T-helper 17 cell (primary cell): ENCODE measurements at places on chromosomes 1 and 21. TPM values are rescaled to one million over a fixed set of nuclear protein-coding genes. Genes with fewer than 3 reads are reported as not detected.

Gene FNDC5
- total RNA-seq = not detected

DNA sequence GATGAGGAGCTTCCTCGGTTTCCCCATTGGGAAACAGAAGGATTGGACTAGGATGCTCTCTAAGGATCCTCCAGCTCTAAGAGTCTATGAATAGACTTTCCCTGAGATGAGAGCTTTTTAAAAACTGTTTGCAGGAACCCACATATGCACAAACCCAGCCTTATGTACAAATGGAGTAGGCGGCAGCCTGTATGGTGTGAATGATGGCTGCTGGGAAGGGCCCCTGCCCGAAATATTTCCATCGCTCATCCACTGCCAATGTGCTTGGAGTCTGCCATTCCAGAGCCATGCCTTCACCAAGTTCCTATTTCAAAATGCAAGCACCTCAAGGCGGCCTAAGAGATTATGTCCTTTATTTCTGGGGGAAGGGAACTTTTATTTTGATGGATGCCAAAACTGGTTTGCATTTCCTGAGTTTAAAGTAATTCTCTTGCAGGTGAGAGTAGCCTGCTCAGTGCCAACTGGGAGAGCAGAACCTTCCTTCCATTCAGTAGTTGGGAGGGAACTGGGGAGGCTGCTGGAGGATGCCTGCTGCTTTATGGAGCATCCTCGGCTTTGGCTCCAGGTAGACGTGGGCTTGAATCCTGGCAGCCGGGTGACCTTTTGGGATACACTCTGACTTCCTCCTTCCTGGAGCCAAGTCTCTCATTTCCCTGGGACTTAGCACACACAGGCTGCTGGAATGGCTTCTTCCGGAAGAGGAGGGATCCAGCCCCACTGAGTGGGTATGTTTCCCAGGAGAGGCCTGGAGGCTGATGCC, 165.9 kb downstream of the ACTL8 start:
- H3K27ac ChIP-seq = no peak overlapping the region
- no peak overlapping the region for H3K4me3 ChIP-seq
- no peaks in the 10 kb centered on the region for H3K36me3 ChIP-seq

DNA sequence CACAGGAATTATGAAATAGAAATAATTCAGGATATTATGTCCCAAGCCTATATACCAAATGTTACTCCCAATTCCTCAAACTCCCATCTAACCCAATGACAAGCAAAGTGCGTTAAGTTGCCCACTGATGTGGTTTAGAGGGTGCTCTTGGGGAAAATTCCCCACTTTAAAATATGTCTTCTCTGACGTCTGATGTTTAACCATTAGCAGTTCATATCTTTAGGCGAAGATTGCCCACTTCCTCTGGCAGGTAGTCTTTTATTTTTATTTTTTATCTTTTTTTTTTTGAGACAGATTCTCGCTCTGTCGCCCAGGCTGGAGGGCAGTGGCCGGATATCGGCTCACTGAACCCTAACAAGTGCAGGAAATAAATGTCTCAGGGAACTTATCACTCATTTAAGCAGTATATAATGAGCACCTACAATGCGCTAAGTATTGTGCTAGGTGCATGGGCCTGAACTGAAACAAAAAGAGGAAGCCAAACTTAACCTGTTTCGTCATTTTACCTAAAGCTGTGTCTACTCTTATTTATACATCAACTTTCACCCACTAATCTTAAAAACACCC, 1.3 kb upstream of the LYST start:
- peak overlapping the region; percentile 99 for H3K27ac ChIP-seq
- peaks cover 5% of the 10 kb centered on the region for H3K36me3 ChIP-seq
- H3K4me1 ChIP-seq = peaks cover 42% of the 10 kb centered on the region

- peaks cover 9% of the 10 kb centered on the region for H3K4me1 ChIP-seq
- peaks cover 4% of the 10 kb centered on the region for H3K27me3 ChIP-seq
- no peak for DNase-seq
- H3K4me3 ChIP-seq = no peak overlapping the region
- no peak overlapping the region for H3K27ac ChIP-seq
Measured at GRCh38 chr1:226481133-226481532, 67.4 kb upstream of the STUM start.

DNA sequence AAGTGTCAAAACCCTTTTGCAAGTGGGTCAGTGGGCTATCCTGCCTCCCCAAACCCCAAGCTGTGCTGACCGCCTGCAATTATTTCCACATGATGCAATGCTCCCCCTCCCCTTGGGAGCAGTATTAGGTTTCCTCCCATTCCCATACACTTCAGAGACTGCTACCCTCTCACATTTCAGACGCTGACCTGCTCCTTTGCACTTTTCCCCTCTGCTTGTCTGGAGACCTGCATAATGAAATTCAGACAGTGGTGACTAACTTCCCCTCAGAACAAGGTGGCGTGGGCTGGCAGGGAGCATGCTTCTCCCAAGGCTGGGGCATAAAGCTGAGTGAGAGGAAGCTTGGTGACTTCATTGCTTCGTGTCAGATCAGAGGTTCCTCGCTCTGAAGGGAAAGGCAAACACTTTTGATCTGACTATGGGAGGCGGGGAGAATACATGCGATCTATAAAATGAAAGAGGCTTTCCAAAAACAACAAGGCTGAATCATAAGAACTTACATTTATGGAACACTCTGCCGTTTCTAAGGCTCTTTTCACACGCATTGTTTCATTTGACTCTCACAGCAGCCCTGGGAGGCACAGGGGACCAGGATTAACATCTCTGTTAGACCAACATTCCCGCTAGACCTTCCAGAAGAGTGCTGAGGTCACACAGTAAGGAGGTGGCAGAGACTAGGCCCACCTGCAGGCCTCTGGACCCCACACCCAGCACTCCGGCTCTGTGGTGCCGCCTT, 27.5 kb upstream of the ROR1 start:
- H3K36me3 ChIP-seq = no peaks in the 10 kb centered on the region
- peaks cover 29% of the 10 kb centered on the region for H3K27me3 ChIP-seq
- no peak overlapping the region for H3K4me3 ChIP-seq

DNA sequence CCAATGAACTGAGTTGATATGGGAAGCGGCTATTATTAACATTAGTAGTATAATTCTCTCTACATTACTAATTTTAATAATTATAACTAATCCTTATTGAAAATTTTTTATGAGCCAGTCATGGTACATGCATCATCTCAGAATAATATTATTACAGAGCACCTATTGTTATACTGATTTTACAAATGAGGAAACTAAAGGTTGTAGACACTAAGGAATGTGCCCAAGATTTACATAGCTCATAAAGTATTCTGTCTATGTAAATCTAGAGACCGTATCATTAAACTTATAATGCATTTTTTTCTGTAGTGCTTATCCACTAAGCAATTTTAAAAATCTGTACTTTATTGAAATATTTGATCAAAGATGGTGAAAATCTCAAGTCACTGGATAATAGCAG, 825.9 kb downstream of the PLA2G4A start:
- no peaks in the 10 kb centered on the region for H3K27me3 ChIP-seq
- H3K27ac ChIP-seq = no peak overlapping the region
- no peaks in the 10 kb centered on the region for H3K36me3 ChIP-seq
- DNase-seq = no peak
- H3K4me1 ChIP-seq = no peaks in the 10 kb centered on the region
- H3K4me3 ChIP-seq = no peak overlapping the region

DNA sequence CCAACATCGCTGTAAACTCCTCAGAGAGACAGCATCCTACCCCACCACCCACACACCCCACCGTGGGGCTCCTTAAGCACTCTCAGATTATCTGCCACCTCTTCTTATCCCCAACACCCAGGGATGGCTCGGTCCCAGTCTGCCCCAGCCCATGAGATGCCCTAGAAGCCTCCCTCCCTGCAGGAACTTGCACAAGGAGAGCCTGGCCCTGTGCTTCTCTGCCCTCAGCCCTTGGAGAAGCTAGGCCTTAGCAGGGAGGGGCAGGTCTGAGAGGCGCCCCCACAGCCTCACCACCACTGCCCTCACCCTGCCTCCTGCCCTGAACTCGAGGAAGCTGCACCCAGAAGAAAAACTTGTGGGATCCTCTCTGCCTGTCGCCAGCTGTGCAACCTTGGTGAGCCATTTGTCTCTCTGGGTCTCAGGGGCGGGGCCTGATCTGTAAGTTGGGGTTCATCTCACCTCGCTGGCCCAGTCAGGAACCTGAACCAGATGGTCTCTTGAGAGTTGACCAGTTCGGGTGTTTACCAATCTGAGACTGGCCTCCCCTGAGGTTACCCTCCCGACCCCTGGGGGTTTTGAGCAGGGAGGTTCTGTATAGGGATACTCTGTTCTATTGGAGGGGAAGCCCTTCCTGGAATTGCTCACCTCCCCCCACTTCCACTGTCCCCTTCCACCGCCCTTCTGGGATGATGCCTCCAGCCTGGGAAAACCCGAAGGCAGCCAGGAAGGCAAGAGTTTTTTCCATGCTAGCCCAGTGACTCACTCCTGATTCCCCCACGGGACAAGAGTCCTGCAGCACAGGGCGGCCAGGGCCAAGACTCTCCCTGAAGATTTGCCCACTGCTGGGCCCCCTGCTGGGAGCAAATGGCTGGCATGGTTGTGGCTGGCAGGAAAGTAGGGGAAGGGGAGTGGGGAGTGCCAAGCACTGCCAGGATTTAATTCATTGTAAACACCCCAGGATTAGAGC, at the start of gene S100A3:
TSS of gene S100A3 (minus strand) at position 537 of the 967 bp plus-strand sequence. CDS start 773 bp downstream, outside the sequence.
- DNase-seq = no peak
- no peaks in the 10 kb centered on the region for H3K27me3 ChIP-seq
- peak within 1 kb of the TSS; percentile 41 for H3K27ac ChIP-seq
